ENCODE measurements at places on chromosomes 5 and 9. TPM values are rescaled to one million over a fixed set of nuclear protein-coding genes. Genes with fewer than 3 reads are reported as not detected.
A peak's percentile ranks its signal among the peaks of the same experiment; 100 is the strongest.

The KIAA0825 gene
- 5.4 TPM for total RNA-seq

The DEPDC1B gene
- total RNA-seq = 0.50 TPM

The TMC1 gene
- 0.25 TPM for total RNA-seq

The STK10 gene
- total RNA-seq = 42.8 TPM

The ARL14EPL gene
- not detected for total RNA-seq

The SLC9A3 gene
- total RNA-seq = 10.5 TPM

The ANKRD34B gene
- total RNA-seq = 1.5 TPM

The CDX1 gene
- total RNA-seq = not detected

The SHISAL2B gene
- not detected for total RNA-seq

The PTGER4 gene
- total RNA-seq = 17.2 TPM

The PTBP3 gene
- 86.6 TPM for total RNA-seq

The CDH9 gene
- total RNA-seq = 2.1 TPM

The TEX48 gene
- not detected for total RNA-seq

The SEMA4D gene
- 147 TPM for total RNA-seq

DNA sequence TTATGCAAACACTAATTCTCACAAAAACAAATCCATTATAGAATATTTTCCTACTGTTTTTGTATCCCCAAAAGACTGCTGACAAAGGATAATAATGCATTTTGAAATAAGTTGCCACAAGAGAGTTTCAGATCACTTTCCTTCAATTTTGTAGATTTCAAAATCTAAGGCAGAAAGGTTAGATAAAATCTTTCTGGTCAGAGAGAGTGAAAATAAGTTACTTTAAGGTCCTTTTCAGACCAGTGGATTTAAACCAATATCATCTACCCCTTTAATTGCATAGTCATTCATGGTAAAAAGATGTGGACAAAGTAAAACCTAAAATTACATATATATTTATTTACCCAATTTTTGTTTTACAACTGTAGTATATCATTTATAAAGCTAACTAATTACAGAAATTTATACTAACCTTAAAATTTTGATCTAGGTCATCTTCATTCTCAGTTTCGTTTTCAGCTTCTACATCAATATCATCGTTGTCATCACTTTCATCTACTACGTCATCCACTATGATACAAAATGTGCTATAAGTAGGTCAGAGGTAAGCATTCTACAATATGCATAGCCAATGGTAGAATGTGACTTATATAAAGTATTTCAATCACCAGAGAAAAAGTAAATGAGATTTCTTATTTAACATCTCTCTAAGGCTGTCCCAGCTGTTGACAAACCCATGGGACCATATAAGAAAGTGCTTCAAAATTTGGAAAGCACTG lies 95.7 kb downstream of the AGTPBP1 start:
- DNase-seq = no peak

GRCh38 chr9:17656889-17657288 lies 78.0 kb downstream of the SH3GL2 start:
- DNase-seq = no peak

- DNase-seq = no peak
Observed at GRCh38 chr9:126459546-126459945, 132.9 kb downstream of the MVB12B start.

- no peak for DNase-seq
Observed at GRCh38 chr5:148768806-148769415, 57.5 kb upstream of the ADRB2 start.

DNA sequence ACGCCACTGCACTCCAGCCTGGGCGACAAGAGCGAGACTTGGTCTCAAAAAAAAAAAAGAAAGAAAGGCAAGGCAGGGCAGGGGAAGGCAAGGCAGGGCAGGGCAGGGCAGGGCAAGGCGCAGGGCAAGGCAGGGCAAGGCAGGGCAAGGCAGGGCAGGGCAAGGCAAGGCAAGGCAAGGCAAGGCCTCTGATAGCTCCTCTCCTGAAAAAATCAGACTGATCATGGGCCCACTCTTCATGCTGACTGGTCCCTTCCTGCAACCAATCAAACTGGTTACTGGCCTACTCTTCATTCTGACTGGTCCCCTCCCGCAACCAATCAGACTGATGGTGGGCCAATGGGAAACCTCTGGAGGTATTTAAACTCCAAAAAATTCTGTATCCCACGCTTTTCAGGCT lies 3.4 kb upstream of the ZBTB5 start:
- DNase-seq = no peak

- no peak for DNase-seq
Observed at GRCh38 chr5:143931986-143932385, 120.0 kb downstream of the HMHB1 start.

GRCh38 chr9:23774266-23774665 lies 51.8 kb downstream of the ELAVL2 start:
- DNase-seq = no peak

DNA sequence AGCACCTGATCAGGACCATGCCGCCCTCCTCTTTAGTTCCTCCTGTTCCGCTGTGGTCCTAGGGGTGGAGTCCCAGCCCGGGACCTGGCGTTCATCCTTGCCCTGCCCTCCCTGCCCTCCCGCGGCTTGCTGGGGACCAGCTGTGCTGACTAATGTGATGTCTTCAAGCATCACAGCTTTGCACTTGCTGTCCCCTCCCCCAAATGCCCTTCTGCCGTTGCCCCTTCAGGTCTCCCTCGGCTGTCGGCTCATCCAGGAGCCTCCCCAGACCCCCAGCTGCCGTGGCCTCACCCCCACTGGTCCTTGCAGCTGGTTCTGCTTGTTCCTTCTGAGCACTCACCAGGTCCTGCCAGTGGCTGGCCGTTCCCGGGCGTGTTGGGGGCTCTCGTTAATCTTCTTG lies 19.9 kb downstream of the RXRA start:
- DNase-seq = no peak

DNA sequence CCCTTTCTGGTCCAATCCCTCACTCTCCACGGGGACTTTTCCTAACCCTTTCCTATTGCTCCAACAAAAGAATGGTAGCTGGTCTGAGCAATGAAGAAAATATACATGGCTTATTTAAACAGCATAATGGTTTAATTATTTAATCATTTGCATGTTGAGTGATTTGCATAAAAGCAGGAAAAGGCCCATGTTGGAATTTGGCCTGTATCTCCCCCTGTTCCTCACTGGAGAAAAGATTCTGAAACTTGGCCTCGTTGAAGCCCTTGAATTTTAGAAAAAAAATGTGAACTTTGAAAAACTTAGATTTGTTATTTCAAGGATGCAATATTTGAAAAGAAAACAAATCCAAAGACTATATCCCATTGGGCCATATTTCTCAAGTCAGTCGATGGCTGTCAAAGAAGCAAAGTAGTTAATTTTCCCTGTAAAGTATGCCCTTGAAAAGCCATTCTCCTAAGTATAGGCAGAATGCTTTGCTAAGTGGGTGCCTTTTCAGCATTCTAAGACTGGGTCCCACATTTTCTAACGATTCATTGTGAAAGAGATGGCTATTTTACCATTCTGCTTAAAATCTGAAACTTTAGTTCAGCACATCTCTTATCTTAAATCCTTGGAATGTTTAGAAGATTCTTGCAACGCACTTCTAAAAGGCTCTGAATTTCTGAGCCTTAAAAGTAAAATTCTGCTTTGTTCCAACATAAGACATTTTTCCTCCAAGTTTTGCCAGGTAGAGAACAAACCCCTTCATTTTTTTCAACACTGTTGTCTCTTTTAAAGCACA lies 428.8 kb downstream of the ARHGEF28 start:
- no peak for DNase-seq

GRCh38 chr5:80039650-80040049 lies 4.5 kb downstream of the THBS4 start:
- DNase-seq = no peak

GRCh38 chr9:35680331-35681105 lies 6.8 kb downstream of the CA9 start:
- no peak for DNase-seq

DNA sequence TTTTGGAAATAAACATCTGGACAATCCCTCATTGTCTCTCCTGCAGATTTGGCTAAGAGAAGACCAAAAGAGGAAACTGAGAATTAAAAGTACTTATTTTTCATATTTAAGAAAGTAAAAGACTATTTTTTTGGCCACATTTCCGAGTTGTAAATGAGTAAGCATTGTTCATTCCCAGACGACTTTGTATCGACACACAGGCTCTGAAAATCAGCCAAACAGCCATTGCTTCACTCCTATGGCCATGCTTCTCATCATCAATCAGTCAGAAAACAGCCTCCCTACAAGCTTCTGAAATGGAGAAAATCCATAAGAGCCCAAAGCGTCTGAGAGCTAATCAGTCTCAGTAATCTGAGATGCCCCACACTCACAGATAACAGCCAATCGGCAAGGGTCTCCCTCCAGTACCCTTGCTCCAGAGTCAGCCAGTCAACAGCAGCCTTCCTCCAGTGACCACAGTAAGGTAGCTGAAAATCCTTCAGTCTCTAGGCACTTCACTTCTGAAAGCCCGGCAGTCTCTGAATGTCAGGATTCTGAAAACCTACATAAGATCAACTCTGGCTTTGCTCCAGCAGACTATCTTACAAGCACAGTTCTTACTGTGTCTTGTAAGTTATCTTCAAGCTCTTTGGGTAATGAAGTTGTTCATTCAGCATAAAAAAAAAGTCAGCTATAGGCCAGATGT lies 30.9 kb downstream of the CDO1 start:
- no peak for DNase-seq

DNA sequence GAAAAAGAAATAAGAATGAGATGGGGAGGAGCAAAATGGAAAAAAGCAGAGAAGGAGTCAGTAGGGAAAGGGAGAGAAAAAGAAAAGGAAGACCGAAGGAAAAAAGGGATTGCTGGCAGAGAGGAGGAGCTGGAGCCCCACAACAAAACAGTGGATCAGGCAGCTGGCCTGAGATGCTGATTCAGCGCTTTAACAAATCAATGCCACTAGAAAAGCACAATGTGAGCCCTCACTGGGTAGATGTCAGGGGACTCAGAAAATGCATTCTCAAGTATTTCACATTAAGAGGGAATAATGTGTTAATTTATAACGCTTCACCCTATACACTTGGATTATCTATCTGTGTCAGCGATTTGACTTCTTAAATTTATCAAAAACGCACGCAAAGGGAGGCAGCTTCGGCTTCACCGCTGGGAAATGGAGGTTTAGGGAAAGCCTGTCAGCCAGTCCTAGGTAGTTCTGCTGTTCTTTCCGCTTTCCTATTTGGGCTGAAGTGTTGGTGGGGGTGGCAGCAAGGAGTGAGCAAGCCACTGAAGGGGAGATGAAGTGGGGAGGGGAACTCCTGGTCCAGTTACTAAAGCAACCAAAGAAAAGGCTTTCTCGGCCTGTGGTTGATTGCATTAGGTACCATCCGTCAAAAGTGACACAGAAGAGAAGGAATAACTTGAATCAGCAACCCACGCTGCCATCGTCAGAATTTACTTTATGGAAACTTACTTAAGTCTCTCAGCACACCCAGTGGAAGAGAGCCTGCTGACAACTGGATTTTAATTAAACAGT lies 161.6 kb downstream of the BNC2 start:
- peak; percentile 39 for DNase-seq

- no peak for DNase-seq
Observed at GRCh38 chr5:75522025-75522424, 10.3 kb downstream of the POLK start.

DNA sequence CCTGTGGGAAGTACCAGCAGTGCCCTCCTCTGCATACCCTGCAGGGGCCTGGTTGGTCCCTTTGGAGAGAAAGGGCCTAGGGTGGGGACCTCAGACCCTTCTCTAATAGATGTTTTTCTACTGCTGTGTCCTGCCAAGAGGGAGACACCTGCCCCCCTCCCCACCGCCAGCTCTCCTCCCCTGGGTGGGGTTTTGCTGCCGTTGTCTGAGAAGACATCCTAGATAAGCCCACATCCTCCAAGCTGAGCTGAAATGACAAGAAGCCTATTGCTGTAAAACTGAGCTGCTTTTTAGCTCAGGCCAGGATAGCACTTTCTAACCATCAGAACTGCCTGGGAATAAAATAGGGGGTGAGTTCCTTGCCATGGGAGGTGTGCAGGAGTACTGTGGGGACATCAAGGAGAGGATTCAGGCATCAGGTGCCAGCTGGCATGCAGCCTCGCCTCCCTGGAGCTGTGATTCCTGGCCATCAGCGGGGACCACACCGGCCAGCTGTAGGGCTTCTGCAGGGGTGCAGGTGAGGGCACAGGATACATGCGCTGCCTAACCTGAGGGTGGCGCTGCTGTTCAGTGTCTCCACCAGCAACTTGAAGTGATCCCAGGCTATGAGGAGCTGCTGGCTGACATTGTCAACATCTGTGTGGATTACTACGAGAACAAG lies 37.9 kb downstream of the CYFIP2 start:
- no peak for DNase-seq

DNA sequence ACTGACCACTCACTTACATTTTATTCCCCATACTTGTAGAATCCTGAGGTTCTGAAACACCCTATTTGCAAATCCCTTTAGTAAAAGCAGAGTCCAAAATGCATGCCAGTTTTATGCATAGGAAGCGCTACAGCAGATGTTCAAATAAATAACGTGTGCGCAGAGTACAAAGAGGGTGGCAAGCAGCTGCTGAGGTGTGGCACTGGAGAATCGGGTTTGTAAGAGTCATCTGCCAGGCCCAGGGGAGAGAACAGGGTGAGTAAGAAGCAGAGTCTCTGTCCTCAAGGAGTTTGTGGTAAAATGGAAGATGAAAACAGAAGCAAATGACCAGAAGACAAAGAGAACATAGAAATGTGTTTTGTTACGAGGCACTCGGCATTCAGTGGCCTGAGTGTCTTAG lies 288.8 kb downstream of the GLIS3 start:
- DNase-seq = no peak

GRCh38 chr5:172385010-172385563 lies 69.2 kb downstream of the SH3PXD2B start:
- DNase-seq = no peak

GRCh38 chr9:110073356-110073905 lies 134.5 kb downstream of the C9orf152 start:
- no peak for DNase-seq

DNA sequence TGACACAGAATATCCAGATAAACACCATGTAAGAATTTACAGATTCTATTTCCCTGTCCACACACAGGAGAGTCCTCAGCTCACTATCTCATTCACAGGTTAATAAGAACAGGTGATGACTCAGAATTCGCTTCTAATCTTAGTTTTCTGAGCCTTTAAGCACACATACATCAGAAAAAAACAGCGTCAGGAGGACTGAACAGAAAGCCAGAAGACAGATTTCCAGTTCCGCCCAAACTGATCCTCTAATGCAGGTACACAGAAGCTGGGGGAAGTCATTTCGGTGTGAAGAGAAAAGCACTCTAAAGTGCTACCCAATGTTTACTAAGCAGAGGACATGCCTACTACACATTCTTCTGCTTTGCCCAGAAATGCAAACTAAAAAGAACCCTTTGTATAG lies 1.6 kb downstream of the CEMIP2 start:
- no peak for DNase-seq

DNA sequence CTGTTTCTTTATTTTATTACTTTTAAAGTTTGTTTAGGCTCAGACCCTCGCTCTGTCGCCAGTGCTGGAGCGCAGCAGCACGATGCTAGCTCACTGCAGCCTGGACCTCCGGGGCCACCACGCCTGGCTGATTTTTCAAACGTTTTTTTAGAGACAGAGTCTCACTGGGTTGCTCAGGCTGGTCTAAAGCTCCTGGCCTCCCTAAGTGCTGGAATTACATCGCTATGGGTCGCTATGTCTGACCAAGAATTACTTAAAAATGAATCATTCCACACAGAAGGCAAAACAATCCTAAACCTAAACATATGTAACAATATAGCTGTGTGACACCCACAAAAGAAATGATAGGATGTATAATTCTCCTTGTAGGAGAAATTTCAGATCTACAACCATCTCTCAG lies 86.9 kb upstream of the SIMC1 start:
- DNase-seq = peak; percentile 60

GRCh38 chr5:121024416-121025311 lies 560.6 kb downstream of the PRR16 start:
- no peak for DNase-seq

- DNase-seq = no peak
Observed at GRCh38 chr5:133240425-133241091, 188.7 kb downstream of the HSPA4 start.

- no peak for DNase-seq
Observed at GRCh38 chr9:22201256-22201655, 192.2 kb upstream of the CDKN2B start.

Data from kidney (tissue), 22 donors.